ENCODE measurements at places on chromosomes 7 and 10. TPM values are rescaled to one million over a fixed set of nuclear protein-coding genes. Genes with fewer than 3 reads are reported as not detected.

The LAMB1 gene
- 440 TPM for total RNA-seq

The CYP3A5 gene
- total RNA-seq: 12.4 TPM

The TRIM56 gene
- total RNA-seq: 27.6 TPM

The ZNRF2 gene
- 7.9 TPM for total RNA-seq

The TPST1 gene
- total RNA-seq: 189 TPM

The ELFN1 gene
- 0.51 TPM for total RNA-seq

The POP7 gene
- 31.9 TPM for total RNA-seq

The NPSR1 gene
- total RNA-seq: not detected

The WASHC2A gene
- total RNA-seq: 64.2 TPM

The EPDR1 gene
- total RNA-seq: 43.4 TPM

The CUZD1 gene
- total RNA-seq: 0.50 TPM

The ELN gene
- 2.1 TPM for total RNA-seq

The FFAR4 gene
- total RNA-seq: not detected

The MKRN1 gene
- total RNA-seq: 74.0 TPM

DNA sequence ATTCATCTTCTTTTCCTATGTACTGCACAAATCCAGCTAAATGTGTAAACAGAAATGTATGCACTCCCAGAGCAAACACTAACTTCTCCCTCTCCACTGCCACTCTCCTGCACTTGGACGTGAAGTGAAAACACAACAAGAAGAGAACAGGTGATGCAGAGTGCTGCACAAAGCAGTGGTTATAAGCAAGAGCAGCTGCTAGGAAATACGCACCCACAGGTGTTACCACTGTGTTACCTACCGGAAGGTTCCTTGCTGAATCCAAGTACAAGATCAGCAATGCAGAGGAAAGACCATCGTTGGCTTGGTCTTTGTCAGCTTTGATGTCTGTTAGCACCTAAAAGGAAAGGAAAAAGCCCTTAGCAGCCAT lies 54.6 kb upstream of the NCAPG2 start:
- DNase-seq: no peak

GRCh38 chr7:79730971-79731370 lies 277.5 kb upstream of the MAGI2 start:
- DNase-seq: no peak

DNA sequence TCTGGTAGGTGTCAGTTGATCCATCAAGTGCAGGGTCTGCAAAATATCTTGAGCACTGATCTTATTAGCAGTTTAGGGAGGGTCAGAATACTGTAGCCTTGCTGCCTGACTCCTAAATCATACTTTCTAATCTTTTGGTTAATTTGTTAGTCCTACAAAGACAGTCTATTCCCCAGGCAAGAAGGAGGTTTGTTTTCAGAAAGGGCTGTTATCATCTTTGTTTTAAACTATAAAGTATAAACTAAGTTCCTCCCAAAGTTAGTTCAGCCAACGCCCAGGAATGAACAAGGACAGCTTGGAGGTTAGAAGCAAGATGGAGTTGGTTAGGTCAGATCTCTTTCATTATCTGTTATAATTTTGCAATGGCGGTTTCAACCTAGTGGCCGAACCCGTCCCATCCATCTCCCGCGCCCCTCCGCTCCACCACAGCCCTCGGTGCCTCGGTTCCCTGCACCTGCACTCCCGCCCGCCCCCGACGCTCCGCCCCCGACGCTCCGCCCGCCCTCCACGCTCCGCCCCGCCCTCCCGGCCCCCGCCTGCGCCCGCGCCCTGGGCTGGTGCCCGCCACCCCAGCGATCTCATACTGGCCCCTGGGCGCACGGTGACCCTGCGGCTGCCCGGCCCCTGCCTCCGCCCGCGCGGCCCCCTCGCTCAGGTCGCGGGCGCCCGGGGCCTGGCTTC lies at the start of gene ADCK2:
ADCK2 (plus strand) TSS at position 564 of the 681 bp plus-strand sequence. CDS start 386 bp downstream, outside the sequence.
- DNase-seq: no peak

GRCh38 chr7:4549681-4550080 lies 132.4 kb upstream of the FOXK1 start:
- DNase-seq: no peak

- peak; percentile 1 for DNase-seq
These were observed 455.3 kb downstream of the REEP3 start for GRCh38 chr10:63976538-63976937.

- DNase-seq: no peak
These were observed 122.2 kb downstream of the PCLO start for GRCh38 chr7:83040484-83040883.

DNA sequence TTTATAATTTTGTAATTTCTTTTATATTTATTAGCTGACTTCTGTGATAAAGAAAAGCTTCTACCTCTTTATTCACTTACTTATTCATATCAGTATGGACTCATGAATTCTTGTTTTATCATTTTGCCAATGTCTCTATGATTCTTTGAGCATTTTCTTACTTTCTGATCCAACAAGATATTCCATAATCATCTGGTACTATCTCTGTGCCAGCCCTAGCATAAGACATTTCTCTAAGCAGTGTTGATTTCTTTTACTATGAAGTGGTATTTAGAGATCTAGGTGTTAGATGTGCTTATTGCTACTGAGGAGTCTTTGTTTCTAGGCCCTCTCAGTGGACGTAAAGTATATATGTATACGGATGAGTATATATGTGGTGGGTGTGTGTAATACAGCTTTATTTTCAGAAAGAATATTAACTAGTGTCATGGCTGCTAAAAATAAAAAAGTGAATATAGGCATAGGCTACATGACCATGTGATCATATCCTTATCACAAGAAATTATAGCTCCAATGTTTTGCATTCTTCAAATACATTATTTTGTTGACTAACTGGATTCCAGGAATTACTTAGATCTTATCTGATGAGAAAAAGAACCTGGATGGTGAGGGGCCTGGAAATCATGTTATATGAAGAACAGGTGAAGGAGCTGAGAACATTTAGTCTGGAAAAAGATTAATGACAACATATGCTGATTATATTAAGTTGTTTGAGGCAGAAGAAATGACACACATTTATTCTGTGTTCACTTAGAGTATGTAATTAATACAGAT lies 13.1 kb downstream of the PHTF2 start:
- peak; percentile 61 for DNase-seq

DNA sequence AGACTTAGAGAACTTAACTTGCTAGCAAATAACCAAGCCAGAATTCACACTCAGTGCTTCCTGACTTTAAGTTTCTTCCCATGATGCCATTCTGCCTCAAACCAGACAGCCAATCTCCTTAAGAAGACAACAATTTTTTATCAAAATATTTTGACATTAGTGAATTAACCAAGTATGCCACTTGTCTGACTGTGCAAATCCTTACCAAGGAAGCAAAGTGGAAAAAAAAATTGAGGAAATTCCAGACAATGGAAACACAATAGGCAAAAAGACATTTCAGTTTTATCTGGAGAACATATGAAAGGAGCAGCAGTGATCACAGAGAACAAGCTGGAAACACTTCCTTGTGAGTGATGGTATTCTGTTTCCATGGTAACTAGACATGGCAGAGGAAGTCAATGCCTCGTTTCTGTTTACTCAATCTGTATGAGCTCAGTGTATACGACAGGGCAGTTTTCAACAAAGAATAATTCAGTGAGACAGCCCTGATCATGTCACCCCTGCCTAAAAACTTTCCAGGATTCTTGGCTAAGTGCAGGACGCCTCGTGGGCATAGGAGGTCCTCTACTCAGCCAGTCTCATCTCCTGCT lies 114.2 kb downstream of the DYNC1I1 start:
- DNase-seq: peak; percentile 14

- no peak for DNase-seq
These were observed 854.2 kb upstream of the AUTS2 start for GRCh38 chr7:68744036-68744435.

DNA sequence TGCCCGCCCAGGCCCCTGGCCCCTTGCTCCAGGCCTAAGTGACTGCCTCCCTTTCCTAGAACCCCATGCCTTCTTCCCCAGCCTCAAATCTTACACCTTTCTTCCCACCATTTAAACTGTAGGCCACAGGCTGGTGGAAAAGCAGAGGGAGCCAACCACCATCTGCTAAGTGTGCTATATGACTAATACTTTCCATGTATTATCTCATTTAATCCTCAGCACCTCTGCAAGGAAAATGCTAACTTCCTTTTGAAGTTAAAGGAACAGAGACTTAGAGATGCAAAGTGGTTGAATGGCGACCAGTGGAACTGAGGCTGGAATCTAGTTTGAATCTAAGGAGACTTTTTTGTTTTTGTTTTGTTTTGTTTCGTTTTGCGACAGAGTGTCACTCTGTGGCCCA lies 17.8 kb upstream of the MTPAP start:
- DNase-seq: no peak

- peak; percentile 32 for DNase-seq
These were observed 114.7 kb upstream of the FAM171A1 start for GRCh38 chr10:15485684-15486316.

DNA sequence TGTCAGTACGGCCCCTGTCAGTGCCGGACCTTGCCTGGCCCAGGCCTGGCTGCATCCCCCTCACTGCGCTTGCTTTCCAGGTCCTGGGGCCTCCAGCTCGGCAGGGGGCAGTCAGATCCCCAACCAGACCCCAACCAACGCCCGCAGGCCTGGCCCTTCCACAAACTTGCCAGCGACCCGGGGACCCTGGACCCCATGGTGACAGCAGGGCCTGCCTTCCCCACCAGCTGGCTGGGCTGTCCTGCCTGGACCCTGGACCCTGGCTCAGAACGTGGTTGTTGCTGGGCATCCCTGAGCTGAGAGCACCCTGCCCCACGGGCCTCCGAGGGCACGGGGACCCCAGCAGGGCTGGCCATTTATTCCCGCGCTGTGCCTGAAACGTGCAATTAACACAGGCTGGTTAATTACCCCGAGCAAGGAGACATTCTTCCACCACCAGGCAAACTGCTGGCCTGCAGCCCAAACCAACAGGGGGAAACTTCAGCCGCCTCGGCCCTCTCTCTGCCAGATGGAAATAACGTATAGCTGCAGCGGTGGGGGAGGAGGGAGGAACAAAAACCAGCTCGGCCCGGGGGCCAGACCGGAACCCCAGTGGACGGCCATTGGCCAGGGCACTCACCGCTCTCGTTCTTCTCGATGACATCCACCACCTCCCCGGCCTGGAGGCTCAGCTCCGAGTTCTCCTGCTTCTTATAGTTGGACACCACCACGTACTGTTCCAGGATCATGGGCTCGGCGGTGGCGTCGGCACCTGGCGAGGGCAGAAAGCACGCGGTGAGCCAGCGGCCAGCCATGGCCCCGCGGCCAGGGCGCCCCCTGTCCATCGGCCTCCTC lies 167.1 kb downstream of the NEURL1 start:
- DNase-seq: peak; percentile 61

DNA sequence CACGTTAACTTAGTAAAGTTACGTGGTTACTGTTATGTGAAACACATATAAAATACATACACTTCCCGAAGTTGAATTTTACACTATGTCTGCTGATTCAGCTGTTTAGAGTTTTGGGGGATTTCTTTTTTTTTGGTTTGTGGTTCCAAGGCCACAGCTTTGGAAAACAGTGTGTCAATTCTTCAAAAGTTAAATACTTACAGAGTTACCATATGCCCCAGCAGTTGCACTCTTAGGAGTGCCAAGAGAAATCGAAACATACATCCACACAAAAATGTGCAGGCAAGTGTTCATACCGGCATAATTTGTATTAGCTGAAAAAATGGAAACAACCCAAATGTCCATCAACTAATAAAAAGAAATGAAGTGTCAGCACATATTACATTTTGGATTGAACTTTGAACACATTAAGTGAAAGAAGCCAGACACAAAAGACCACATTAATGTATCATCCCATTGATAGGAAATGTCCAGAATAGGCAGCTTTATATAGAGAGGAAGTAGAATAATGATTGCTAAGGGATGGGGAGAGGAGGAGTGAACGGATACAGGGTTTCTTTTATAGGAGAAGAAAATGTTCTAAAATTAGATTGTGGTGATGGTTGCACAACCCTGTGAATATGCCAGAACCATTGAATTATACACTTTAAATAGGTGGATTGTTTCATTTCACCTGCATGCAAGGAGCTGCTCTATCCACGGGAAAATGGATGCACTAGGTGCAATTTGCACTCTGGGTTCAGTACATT lies 17.6 kb downstream of the APBB1IP start:
- DNase-seq: no peak

DNA sequence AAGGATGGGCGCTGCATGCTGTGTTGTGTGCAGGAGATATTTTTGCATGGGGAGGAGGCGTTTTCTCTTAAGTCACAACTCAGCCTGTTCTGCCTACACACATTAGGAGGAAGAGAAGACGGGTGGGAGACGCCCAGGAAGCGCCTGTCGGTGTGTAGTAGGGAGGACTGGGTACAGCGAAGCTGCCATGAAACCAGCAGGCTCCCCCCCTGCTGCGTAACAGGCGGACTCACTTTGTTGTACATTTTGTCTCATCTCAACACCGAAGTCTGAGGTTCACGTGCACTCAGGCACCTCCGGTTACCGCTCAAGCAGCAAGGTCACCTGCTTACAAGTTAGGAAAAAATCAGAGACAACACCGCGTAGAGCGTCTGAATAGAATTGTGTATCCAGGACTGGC lies 56.3 kb downstream of the CRTAC1 start:
- no peak for DNase-seq

DNA sequence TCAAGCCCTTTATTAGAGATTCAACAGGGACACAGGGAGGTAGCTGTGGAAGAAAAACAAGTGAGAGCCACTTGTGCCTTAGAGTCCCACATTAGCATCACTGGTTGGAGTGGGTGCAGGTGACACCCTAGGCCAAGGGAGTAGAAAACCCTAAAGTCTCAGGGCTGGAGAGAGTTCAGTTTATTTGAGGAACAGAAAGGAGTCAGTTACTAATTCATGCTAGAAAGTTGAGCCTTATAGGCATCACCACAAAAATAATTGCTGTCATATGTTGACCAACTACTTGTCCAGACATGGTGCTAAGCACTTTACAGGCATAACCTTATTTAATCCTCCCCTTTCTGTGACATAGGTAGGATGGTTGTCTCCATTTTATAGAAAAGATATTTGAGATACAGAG lies 20.9 kb upstream of the ACSL5 start:
- no peak for DNase-seq

GRCh38 chr10:112176543-112176942 lies 7.0 kb downstream of the GPAM start:
- DNase-seq: no peak

DNA sequence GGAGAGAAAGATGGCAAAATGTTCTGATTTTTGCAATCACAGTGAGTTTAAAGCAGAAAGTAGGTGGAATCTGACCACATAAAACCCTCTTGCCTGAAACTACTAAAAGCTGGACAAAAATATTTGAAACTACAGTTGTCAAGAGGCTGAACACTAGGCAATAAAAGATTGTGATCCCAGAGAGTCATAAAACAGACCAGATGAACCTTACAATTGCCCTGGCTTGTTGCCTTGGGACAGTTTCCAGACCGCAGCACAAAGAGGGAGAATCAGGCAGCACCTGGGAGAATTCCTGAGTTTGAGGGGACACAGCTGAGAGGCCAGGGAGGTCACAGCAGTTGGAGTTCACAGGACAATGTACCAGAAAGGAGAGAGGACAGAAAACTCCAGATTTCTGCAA lies 107.3 kb upstream of the NANOS1 start:
- no peak for DNase-seq

All from fibroblast of lung (primary cell).